ENCODE measurements at places on chromosomes 11 and 22.

DNA sequence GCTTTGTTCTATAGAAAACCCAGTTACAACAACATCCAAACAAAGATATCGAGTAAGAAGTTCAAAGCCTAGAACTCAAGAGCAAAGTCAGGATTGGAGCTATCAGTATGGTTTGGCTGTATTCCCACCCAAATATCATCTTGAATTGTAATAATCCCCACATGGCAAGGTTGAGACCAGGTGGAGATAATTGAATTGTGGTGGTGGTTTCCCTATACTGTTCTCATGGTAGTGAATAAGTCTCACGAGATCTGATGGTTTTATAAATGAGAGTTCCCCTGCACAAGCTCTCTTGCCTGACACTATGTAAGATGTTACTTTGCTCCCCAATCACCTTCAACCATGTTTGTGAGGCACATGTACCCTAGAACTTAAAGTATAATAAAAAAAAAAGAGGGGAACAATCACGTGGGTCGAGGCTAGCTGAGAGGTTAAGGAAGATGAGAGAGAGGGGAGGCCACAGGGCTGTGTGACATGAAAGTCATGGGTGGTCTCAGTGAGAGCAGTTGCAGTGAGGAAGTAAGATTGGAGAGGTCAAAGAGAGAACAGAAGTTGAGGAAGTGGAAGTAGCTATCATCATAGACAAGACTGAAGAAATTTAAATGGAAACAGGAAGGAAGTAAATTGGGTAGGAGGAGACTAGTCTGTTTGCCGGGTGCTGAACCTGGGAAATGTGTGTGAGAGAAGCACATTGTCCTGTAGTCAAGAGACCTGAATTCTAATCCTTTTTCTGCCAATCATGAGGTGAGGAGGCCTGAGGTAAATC is 80.1 kb upstream of the CD44 start:
- no peak for DNase-seq

DNA sequence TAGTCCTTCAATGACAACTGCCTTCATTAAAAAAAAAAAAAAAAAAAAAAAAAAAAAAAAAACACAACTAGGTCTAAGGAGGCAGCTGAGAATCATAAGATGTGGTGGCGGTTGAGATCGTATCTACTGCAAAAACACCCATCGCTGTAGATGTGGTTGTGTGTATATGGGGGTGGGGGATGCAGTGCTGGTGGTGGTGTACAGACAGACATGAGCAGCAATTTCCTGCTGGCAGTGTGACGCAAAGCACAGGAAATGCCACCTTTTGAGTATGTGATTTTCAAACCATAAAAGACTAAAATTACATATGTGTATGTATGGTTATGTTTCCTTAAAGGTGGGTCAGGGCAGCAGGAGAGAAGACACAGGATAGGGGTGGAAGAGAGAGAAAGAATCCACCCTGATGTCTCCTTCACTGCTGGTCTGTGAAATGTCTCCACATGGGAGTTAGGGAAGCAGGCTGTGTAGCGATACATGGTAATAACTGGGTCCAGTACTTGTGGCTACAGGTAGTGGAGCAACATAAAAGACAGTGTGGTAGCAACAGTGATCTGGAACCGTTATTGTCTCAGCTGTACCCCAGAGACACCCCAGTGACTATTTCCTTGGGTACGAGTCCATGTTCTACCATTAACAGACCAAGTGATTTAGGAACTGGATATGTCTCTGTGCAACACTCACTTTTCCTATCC is 57.9 kb downstream of the SYTL2 start:
- DNase-seq: no peak

DNA sequence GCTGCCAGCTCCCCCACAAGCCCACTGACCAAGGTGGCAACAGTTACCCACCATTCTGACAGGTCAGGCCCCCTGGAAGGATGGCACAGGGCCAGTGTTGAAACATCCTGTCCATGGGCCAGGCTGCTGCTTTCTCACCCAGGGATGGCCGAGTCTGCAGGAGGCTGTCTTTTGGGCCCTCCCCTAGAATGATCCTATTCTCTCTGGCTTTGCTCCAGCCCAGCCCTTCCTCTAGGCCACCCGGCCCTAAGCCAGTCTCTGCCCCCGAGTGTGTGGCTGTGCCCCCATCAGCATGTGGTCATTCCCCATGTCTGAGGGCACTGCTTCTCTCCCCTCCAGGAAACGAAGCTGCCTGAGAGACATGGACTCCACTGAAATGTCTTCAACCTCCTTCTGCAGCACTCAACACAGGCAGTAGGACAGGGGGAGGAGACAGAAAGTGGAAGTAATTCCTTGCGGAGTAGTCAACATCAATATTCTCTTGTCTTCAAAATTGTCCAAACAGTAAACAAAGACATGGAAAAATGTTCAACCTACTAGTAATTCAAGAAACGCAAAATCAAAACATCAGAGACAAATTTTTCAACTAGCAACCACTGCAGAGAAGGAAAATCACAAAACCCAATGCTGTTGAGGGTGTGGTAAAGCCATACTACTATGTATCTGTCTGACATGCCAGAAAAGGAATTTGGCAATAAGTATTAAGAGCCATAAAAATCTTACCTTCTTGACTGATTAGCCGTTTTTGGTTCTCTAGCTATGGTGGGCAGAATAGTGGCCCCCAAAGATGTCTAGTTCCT is 5.1 kb upstream of the SCARF2 start:
- peak; percentile 24 for DNase-seq

DNA sequence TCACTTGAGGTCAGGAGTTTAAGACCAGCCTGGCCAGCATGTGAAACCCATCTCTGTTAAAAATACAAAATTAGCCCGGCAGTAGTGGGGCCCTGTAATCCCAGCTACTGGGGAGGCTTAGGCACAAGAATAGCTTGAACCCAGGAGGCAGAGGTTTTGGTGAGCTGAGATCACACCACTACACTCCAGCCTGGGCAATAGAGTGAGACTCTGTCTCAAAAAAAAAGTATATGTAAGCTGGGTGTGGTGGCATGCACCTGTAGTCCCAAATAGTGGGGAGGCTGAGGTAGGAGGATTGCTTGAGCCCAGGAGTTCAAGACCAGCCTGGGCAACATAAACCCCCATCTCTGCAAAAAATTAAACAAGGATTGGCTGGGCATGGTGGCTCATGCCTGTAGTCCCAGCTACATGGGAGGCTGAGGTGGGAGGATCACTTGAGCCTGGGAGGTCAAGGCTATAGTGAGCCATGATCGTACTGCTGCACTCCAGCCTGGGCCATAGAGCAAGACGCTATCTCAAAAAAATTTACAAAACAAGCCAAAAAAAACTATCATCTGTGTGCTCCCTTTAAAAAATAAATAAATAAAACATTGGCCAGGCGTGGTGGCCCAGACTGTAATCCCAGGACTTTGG is 10.8 kb downstream of the CRKL start:
- DNase-seq: no peak

- DNase-seq: no peak
Observed at GRCh38 chr11:41497974-41498373, 38.5 kb upstream of the LRRC4C start.

DNA sequence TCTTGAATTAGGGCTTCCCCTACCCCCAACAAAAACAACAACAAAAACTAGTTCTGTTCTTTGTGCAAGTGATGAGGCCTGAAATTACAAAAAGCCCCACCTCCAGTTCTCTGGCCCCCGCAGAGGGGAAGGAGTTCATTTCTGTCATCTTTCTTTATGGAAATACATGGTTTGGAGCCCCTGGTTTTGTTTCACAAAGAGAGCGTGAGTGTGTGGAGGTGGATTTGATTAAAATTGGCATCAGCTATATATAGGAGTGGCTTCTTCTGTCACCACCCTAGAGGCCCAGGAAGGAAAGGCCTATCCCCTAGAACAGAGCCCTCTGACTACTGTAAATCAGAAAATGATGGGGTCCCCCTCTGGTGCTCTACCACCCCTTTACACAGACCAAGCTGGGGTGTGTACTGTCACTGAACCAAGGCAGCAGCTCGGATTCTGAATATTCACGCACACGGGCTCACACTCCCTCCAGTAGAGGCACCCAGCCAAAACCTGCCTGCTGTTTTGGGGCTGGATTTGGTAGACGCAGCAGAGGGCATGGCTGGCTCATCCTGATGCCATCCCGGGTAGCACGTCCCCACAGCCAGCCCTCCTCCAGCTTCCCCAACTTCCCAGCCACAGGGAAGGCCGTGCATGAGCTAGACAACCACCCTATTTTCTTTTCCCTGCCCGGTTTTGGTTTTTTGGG is 19.4 kb downstream of the RCOR2 start:
- no peak for DNase-seq

DNA sequence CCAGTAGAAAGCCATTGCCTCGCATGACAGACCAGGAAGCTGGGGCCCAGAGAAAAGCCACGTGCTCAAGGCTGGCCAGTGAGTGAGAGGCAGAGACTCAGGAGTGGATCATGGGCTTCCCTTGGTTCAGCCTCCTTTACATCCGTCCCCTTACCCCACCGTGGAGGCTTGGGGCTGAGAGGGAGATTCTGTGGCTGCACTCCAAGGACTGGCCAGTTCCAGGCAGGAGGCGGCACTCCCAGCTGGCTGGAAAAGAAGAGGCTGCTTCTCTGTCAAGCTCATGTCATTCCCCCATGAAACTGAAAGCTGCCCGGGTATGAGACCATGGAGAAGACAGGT is 6.6 kb upstream of the ASCL2 start:
- DNase-seq: no peak

GRCh38 chr11:20056109-20056949 is 103.9 kb downstream of the DBX1 start:
- no peak for DNase-seq

DNA sequence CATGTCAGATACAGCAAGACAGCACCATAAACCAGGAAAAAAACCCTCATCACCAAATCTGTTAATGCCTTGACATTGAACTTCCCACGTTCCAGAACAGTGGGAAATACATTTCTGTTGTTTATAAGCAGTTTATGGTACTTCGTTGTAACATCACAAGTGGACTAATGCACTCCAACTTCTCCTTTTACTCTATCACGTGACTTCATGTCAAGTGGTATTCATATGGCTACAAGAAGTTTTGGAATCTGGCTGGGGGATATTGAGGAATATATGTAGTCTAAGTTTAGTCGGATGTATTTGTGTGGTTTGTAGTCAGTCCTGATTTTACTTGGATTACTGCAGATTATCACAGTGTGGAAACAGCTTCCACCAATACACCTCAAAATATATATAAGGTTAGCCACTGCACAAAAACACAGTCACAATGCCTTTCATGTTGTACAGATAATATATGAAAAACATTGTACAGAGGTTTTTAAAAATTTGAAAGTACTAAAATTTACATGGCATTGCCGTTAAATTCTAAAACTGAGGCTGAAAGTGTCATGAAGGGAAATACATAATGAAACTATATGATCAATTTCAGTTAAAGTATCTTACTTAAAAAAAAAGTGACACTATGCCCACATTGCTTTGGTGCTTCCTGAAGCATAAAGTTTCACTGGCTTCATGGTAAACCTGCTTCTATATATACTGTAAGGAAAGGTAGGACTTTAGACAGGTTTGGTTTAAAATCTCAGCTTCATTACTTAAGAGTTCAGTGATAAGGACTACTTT is 134.1 kb downstream of the CASP12 start:
- DNase-seq: no peak

DNA sequence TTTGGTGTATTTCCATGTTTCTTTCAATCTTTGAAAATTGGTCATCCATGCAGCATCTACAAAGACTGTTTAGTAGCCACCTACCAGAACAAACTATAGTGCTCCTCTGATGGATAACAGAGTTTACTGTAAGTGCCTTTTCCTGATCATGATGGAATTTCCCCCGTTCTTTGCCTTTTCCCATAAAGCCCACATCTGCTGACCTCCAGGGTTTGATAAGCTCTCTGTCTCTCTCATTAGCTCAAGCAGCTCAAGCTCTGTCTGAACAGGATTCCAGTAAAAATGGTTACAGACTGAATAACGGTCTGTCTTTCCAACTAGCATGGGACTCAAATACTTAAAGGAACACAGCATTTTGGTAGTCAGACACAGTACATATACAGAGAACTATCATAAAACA is 308.4 kb upstream of the SORL1-AS1 start:
- DNase-seq: no peak

DNA sequence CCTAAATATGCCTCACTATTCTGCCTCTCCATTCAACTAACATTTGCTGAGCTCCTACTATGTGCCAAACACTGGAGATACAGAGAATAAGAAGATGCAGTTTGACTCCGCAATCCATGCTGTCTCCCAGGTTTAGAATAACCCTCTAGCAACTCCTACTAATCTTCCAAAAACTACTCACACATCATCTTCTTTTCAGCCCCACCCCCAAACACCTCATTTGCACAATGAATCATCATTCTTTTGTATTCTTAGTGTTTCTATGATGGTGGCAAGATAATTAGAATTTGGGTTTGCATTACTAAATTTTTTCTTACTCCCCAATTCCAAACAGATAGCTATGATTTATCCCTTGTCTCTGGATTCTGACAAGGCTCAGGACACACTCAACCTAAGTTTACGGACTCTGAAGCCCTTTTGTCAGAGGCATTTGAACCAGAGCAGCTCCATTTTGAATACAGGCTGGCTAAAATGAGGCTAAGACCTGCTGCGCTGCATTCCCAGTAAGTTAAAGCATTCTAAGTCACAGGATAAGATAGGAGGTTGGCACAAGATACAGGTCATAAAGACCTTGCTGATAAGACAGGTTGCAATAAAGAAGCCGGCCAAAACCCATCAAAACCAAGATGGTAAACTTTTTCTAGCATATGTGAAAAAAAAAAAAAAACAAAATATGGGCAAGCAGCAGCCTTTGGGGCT is 1038.9 kb downstream of the DLG2 start:
- no peak for DNase-seq

GRCh38 chr22:38953577-38954413 is 3.6 kb upstream of the APOBEC3A start:
- DNase-seq: no peak

Measured in heart left ventricle (tissue), 16 donors.